ENCODE measurements at places on chromosomes 1 and 21.
A peak's percentile ranks its signal among the peaks of the same experiment; 100 is the strongest.

DNA sequence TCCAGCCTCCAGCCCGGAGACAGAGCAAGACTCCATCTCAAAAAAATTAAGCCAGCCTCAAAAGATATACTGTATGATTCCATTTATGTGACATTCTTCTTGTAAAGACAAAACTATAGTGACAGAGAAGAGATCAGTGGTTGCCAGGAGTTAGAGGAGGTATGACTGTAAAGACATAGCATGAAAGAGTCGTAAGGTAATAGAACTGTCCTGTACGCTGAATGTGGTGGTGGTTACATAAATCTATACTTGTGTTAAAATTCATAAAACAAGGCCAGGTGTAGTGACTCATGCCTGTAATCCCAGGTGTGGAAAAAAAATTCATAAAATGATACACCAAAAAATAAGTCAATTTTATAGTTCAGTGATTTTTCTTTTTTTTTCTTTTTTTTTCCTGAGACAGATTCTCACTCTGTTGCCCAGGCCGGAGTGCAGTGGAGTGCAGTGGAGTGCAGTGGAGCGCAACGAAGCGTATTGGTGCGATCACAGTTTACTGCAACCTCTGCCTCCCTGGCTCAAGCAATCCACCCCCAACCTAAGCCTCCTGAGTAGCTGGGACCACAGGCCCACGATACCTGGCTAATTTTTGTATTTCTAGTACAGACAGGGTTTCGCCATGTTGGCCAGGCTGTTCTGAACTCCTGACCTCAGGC lies 84.9 kb upstream of the CXADR start:
- DNase-seq: no peak

GRCh38 chr1:19329188-19329587 lies 17.1 kb downstream of the SLC66A1 start:
- DNase-seq: no peak

DNA sequence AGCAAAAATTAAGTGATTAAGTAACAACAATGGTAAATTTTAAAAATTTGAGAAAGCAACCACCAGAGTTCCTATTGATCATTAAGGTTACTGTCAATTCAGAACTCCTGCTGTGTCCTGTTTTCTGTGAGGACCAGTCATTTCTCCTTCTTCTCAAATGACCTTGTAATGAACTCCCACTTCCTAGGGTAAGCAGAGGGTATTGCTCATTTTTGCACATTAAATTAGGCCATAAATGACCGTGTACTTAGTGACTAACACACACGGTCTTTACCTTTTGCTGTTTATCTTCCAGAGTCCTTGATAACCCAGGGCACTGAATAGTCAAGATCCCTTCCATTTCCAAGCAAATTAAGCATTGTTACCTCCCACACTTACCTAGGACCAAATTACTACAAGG lies 227.5 kb upstream of the LYPLAL1 start:
- DNase-seq: no peak

DNA sequence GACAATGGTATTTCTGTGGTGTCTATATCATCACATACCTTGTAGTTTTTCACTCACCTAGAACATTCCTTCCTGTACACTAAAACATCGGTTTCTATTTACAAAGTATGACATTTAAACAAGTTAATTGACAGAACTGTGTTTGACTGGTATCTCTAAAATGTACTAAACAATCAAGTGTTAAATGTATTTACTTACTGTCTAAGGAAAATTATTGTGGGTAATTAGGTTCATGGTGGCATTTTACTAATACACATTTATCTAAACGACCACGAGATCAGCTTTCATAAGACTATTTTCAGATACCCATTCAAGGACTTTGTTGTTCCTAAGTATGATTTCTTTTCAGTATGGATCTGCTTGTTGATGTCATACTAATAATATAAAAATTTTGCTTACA lies 115.2 kb downstream of the ADGRL2 start:
- no peak for DNase-seq

- no peak for DNase-seq
Measured at GRCh38 chr1:200035956-200036618, 8.6 kb downstream of the NR5A2 start.

GRCh38 chr1:46689897-46690296 lies 18.2 kb downstream of the TEX38 start:
- DNase-seq: no peak

DNA sequence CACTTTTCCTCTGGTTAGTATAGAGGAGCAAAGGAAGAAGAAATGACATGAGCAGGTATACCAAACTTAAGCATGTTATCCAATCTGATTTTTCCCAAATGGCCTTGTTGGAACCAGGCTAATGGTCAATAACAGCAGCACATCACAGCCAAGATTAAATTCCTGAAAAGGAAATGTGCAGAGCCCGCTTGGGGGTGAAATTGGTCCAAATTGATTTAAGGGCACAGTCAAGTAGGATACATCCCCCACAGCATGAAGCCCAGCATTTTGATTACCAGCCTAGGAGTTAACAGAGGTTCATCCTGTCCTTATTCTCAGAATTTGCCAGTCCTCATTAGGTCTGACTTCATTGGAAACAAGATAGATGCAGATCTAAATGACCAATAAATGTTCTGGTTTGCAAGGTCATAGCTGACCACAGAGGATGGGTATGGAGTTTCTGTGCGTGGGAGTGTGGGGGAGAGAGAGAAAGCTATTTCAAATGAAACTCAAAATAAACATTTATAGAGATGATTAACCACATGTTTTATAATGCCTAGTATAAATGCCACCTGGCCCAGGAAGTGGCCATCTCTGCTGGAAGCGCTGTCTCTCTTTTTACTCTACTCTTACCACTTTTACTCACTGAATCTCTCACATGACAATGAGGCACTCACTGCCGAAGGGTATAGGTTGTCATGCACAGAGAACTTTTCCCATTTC lies 38.7 kb downstream of the RGS5 start:
- DNase-seq: no peak

GRCh38 chr1:228459091-228459993 lies 27.8 kb upstream of the RNF187 start:
- DNase-seq: peak; percentile 43

- DNase-seq: no peak
Measured at GRCh38 chr1:185049670-185050069, 4.3 kb downstream of the RNF2 start.

DNA sequence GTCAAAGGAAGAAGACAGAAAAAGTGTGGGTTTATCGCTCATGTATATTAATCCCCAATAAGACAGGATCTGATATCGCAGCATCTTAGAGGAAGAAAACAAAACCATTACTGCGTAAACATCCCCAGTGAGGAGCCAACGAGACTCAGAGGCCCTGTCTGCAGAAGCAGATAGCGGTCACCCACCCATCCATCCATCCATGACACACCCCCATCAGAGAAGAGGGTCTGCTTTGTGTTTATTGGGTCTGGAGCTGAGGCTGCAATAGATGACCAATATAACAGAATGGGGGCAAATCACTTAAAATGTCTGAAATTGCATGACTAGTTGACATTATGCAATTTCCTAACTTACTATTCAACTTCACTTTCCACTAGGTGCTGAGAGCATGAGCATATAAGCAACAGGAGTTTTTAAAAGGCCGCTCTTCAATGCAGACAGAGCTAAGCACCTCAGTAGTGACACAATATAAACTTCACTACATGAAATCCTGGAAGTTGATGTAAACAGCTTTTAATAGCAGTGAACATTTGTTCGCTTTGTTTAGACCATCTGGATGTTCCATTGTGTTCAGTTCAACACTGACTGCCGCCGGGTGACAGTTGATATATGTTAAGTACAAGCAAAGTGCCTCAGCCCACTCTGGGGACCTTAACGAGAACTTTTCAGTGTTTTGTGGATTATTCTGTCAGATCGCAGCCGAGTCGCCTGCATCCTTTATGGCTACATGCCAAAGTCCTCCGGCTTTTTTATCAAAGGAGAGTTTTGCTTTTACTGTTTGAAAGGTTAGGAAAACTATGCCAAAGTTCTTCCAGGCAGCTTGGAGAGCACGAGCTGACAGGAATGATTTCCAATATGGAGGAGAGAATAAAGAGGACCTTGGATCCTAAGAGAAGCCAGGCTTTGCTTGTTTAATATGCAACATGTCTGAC lies 167.5 kb downstream of the ZNF281 start:
- DNase-seq: no peak

Data from amniotic stem cell (primary cell).